Stimulated activated CD4-positive, alpha-beta T cell treated with anti-CD3 and anti-CD28 coated beads, Interleukin-1b, Interleukin-23, amount 100 ng/mL, for 48 hours (primary cell): ENCODE measurements at places on chromosomes 5 and 9.

DNA sequence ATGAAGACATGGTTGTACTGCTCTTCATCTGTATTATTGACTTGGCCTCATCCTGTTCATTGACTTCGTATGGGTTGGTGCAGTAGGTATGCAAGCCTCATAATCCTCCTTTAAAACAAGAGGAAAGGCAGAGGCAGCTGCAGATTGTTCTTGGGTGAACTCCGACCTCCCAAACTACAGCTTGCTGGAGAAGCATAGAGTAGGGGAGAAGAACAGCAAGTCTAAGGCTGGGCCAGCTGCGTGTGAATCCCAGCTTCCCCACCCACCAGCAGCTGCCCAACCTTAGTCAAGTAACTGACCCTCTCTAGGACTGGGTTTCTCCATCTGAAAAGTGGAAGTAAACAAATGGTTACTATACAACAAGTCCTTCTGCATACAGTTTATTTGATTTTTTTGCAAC lies 114.5 kb upstream of the WWC1 start:
- DNase-seq: no peak

GRCh38 chr9:95225076-95225725 lies 92.3 kb downstream of the FANCC start:
- no peak for DNase-seq

GRCh38 chr5:93915142-93915553 lies 173.7 kb upstream of the POU5F2 start:
- no peak for DNase-seq

DNA sequence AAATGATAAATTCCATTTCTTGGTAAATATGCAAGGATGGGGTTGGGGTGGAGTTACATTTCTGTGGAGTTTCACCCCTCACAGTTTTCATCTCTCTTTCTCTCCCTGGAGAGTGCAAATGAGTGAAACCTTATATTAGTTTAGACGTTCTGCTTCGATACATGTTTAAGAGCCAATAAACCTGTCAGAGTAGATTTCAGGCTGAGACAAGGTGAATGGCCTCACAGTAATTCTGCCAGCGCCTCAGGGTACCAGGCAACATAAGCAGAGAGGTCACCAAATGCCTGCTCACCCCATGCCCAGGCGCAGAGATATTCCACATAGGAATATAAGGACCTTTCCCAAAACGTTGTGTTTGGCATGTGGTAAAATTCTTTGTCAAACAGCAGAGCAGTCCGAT lies 154.9 kb upstream of the VLDLR start:
- no peak for DNase-seq

DNA sequence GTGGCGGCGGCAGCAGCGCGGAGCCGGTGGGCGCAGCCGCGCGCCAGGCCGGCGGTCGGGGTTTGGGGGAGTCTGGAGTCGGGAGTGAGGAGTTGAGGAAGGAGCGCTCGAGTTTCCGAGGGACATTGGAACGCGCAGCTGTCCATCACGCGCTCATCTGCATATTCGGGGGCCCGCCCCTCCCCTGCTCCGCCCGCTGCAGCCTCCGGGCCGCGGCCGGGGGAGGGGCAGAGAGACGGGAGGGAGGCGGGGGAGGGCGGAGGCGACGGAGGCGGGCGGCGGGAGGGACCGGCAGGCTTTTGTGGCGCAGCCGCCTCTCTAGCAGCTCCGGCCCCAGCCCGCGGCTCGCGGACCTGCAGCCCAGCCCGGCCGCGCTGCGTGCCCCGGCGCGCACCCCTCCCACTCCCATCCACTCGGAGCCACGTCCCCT lies at the start of gene IRX2:
Gene IRX2, minus strand, starts transcription at position 86 of the 430 bp plus-strand sequence. CDS start 264 bp downstream, outside the sequence.
- no peak for DNase-seq

DNA sequence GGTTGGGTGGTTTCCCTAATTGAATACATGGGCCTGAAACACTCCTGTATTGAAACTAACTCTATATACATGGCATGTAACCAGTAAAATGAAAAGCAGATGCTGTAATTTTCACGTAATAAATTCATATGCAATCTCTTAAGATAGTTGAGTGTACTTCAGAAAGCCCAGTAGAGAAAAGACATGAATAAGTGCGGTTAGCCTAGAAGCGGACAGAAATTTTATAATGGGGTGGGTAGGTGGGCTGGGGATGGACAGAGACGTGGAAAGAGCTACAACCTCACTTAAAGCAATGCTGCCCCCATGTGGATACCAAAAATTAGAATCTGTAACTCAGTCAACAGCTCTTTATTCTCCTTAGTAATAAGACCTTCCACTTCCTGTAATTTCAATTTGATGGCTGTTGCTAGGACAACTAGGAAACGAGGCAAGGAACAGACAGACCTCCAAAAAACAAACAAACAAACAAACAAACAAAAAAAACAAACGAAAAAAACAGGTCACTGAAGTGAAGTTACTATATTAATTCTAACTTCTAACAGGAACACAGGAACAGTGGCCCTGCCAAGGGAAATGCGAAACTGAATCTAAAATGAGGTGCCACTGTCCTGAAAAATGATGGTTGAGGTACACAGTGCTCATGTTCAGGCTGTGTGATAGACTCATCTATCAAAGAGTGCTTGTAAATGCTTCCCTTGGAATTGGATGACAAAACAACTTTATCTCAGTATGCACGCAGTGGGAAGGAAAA lies 103.4 kb upstream of the GNA14 start:
- DNase-seq: no peak

DNA sequence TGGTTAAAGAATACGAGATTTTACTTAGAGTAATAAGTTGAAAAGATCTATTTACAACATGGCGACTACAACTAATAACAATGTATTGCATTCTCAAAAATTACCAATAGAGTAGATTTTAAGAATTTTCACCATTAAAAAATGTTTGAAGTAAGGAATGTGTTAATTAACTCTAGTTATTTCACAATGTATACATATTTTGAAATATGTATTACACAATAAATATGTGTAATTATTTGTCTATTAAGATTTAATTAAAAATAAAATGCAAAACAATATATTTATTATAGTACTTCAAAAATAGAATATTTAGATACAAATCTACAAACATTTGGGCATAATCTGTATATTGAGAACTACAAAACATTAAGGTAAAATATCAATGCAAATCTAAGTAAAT lies 1326.3 kb upstream of the CDH6 start:
- no peak for DNase-seq

DNA sequence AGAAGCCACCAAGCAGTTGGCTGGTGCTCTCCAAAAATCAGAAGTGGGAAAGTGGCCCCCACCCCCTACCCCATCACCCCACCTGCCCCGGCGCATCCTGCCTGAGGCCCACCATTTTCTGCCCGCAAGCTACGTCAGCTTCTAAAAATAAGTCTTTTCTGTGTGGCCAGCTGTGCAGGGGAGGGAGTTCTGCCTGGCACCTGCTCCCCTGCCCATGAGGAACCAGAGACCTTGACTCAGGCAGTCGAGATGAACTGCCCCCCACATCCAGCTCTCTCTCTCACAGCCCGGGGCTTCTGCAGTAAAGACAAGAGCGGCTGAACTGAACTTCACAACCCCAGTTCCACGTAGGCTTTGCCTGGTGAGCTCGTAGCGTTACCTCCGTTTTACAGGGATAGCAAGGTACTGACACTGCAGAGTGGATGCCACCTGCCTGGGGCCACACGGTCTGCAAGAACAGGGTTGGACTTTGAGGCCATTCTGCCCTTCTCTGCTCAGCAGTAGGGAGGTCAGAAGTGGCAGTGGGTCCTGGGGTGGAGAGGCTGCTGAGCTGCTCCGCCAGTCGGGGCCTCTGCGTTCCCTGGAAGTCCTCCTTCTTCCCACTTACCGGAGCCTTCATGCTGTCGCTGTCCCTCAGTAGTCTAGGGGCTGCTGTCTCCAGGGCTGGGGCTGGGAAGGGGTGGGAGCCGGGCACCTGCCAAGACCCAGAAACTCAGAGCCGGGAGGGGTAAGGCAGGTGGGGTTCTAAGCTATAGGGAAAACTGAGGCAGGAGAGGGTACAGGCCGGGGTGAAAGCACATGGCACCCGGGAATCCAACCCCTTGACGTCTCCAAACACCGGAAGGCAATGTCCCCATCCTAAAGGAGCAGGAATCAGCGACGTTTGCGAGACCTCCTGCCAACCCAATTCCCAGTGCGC lies 781 bp downstream of the ST6GALNAC4 start:
- DNase-seq: no peak
